Uterus (tissue), 4 donors: ENCODE measurements at places on chromosomes 2 and 18. TPM values are rescaled to one million over a fixed set of nuclear protein-coding genes. Genes with fewer than 3 reads are reported as not detected.

PRLH gene
- not detected for total RNA-seq

ABHD1 gene
- total RNA-seq = not detected

DNA sequence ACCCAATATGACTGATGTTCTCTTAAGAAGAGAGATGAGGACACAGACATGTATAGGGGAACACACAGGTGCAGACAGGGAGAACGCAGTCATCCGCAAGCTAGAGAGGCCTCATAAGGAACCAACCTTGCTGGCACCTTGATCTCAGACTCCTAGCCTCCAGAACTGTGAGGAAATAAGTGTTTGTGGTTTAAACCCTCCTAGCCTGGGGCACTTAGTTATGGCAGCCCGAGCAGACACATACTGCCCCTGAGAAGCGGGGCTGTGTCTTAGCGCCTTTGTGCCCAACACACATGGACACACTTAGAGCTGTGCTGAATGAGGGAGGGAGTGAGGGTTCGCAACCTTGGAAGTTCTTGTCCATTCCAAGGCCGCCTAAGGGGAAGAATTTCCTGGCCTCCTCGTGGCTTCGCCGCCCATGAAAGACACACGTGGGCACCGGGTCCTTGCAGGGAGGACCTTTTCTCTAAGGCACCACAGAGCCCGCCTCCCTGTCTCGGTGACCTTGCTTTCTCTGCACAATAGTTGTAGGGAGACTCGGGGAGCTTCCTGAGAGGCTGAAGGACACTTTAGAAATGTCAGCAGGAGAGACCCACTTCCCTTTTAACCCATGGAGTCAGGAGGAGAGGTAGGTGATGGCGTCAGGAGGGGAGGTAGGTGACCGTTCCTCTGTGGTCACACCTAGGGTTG is 224.5 kb upstream of the HDAC4 start:
- no peak overlapping the region for H3K27ac ChIP-seq
- H3K36me3 ChIP-seq = no peaks in the 10 kb centered on the region
- H3K27me3 ChIP-seq = no peaks in the 10 kb centered on the region

DNA sequence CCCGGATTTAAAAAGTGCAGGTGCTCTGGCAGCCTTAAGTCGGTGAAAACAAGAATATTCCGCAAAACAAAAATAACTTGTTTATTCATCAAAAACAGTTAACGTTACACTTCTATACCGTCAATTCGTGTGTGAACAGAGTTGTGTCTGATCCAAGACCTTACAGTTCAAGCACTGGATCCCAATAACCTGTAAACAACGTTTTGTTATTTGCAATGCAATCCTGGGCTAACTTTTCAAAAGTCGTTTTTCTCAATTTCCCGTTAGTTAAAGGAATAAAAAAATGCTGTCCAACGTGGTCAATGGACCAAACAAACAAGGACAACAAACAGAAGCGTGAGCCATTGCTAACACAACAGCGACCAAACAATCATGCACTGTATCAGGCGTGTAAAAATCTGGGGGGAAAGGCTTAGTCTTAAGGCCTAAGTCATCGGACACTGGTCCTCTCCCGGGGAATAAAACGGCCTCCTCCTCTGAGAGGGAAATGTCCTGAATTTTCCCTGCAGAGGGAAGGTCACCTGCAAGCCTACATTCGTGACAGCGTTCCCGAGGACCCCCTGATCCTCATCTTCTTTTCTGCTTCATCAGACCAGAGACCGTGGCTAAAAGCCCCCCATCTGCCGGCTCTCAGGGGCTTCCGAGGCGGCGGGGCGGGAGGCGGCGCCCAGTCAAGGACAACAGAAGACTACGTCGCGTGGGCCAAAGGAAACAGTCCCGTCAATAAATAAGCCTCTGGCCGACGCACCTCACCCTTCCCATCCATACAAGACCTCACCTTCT is 490 bp downstream of the NDUFS1 start:
- peaks cover 8% of the 10 kb centered on the region for H3K4me1 ChIP-seq
- H3K27me3 ChIP-seq = no peaks in the 10 kb centered on the region
- H3K36me3 ChIP-seq = no peaks in the 10 kb centered on the region
- peak overlapping the region; percentile 83 for H3K4me3 ChIP-seq
- peak overlapping the region; percentile 92 for H3K27ac ChIP-seq

GRCh38 chr2:40480596-40480995 is 28.7 kb upstream of the SLC8A1 start:
- no peaks in the 10 kb centered on the region for H3K27me3 ChIP-seq
- H3K4me3 ChIP-seq = no peak overlapping the region
- no peaks in the 10 kb centered on the region for H3K36me3 ChIP-seq
- H3K27ac ChIP-seq = no peak overlapping the region
- no peak for DNase-seq

DNA sequence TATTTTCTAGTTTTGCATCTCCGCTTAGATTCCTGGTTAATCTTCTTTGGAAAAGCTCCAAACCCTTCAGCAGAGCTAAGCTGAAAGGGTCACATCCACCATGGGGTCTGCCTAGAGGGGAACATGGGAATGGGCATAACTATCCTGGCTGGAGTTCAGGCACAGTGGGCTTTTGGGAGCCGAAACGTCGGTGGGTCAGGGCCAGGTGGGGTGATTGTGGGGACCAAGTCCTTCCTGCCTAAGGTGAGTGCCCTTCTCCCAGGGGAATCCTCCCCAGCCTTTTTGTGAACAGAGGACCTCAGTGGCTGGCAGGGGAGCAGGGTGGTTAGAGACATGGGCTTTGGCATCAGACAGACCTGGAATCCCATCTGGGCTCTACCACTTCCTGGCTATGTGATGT is 60.3 kb downstream of the CELF4 start:
- no peak overlapping the region for H3K27ac ChIP-seq
- H3K4me1 ChIP-seq = no peaks in the 10 kb centered on the region
- H3K27me3 ChIP-seq = no peaks in the 10 kb centered on the region
- no peaks in the 10 kb centered on the region for H3K36me3 ChIP-seq
- H3K4me3 ChIP-seq = no peak overlapping the region
